PC-3 (cell line): ENCODE measurements at places on chromosomes 16 and 17. TPM values are rescaled to one million over a fixed set of nuclear protein-coding genes. Genes with fewer than 3 reads are reported as not detected.

DNAI2 gene
- total RNA-seq: not detected in 2 replicates

STX1B gene
- 1.5 and 2.4 TPM in 2 replicates for total RNA-seq

CBFA2T3 gene
- total RNA-seq: not detected in 2 replicates

DNA sequence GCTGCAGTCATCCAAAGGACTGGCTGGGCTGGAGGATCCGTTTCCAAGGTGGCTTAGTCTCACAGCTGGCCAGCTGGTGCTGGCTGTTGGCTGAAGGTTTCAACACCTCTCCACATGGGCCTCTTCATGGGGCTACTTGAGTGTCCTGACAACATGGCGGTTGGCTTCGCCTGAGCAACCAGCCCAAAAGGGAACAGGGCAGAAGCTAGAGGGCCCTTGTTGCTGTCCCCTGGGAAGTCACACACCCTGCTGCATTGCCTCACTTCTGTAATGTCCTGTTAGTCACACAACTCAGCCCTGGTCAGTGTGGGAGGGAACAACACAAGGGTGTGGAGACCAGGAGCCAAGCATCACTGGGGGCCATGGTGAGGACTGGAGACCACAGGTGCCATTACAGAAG is 36.6 kb downstream of the C16orf78 start:
- no peak for DNase-seq

GRCh38 chr16:67187175-67187890 is 2.6 kb downstream of the EXOC3L1 start:
- DNase-seq: no peak

HYDIN gene
- 0.12 and 0.69 TPM in 2 replicates for total RNA-seq

DNA sequence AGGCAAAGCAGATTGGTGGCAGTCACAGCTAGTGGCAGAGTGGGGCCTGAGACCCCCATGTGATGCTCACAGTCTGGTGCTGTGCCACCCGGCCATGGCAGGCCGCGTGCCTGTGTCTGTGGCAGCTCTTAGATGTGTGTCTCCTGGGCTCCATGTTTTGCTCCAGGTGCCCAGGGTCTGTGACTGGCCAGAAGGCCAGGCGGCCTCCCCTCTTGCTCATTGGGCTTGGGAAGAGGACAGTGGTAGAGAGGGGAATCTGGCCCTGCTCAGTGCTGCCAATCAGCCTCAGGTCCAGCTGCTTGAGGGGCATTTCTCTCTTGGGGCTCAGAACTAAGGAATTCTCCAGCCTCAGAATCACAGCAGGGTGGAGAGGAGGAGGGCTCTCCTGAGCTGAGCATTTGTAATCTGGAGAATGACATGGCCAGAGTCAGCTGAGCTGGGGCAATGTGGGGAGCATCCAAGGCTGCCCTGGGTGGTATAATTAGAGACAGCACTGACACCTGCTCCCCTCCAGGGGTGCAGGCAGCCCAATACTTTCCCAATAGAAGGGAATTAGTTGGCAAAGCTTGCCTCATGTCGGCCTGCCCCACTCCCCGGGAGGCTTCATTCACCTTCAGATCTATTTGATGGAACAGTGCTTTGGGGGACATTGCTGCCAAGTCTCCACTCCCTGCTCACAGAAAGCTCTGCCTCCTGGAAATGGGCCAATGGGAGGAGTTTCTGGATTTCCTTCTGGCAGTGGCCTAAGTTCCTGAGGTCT is 2.7 kb upstream of the LASP1NB start:
- DNase-seq: peak; percentile 30

DNA sequence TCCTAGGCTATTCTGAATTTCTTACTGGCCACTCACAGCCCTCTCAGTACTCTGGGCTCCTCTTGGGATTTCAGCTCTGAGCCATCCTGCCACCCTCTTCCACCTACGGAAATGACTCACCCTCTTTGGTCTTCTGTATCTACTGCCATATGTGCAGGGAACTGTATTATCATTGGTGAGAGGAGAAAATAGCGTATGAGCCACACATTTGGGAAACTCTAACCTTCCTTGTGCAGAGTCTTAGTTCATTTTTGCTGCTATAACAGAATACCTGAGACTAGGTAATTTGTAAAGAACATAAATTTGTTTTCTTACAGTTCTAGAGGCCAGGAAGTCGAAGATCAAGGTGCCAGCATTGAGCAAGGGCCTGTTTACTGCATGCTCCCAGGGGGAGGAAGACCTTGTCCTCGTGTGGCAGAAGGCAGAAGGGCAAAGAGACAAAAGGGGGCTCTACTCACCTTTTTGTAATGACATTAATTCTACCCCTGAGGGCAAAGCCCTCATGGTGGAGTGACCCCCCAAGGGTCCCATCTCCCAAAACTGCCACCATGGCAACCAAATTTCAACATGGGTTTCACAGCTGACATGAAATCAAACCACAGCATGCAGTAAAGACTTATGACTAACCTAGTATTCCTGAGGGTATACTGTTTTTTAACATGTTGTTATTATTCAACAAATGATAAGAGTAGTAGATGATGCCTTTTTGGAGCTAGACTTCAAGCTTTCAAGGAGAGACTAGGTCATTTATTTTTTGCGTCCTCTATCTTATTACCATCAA is 191.8 kb downstream of the PRKCA start:
- DNase-seq: peak; percentile 92

C1QTNF8 gene
- total RNA-seq: not detected in 2 replicates
